Activated T-helper 1 cell treated with anti-CD3 and anti-CD28 coated beads, Interleukin-2, amount 50 U/mL, for 16 hours (primary cell): ENCODE measurements at places on chromosomes 7 and 10.

GRCh38 chr10:59575269-59575668 lies 134.4 kb downstream of the SLC16A9 start:
- DNase-seq: no peak

GRCh38 chr10:33412653-33413361 lies 78.3 kb upstream of the NRP1 start:
- DNase-seq: no peak

DNA sequence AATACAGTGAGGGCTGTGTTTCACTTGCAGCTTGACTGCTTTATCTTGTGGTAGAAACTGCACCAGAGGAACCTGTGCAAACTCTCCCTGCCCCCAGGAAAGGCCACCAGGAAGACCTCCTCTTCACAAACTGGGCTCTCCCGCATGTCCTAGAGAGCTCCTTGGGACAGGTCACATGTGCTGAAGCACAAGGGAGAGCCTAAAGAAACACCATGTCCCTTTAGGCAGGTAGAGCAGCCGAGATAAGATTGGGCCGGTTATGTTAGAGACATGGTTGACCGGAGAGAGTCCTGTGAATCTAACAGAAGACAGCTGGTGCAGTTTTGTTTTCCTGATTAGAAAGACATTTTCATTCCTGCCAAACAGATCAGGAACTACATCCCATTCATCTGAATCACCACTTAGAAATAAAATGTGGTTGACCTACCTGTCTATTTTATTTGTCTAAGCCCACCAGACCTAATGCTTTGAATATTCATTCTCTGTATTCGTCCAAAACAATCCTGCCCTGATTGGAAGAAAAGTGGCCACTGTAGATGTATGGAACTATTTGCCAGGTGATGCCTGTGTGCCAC lies 224.1 kb downstream of the GLI3 start:
- no peak for DNase-seq

DNA sequence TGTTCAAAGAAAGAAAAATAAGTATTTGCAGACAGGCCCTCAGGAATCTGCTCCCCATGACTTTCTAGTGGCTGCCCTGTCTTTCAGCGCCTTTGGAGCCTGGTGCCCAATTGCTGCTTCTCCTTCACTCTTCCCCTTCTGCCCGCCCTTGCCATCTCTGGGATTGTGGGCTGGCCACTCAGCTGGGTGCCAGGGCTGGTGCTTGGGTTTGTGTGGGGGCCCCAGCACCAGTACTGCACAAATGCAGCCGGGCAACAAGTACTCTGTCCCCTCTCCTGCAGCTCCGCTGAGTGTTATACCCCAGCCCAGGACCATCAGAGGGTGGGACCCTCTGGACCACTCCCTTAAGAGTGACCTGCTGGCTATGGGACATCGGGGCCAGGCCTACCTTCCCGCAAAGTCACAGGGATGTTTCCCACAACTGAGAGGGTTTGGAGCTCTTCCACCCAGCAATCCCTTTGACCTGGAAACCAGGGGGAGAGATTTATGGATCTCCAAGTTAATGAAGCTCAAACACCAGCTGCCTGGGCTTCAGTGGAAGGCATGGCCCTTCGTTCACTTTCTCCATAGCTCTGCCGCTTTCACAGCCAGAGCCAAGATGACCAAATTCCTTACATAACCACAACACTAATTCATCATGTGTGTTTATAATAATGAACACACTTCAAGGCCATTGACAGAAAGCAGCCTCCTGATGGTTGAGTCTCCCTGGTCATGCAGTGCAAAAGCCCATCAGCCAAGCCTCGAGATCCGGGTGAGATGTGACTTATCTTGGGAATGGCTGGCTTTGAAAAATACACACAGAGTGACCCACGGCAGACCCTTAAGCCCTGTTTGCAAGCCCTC lies 313.9 kb upstream of the ZNF32 start:
- DNase-seq: no peak

GRCh38 chr10:72106896-72107295 lies 18.5 kb upstream of the SPOCK2 start:
- no peak for DNase-seq

GRCh38 chr7:116173051-116174028 lies 37.0 kb upstream of the TES start:
- no peak for DNase-seq
